ENCODE measurements at places on chromosomes 3 and 15.

DNA sequence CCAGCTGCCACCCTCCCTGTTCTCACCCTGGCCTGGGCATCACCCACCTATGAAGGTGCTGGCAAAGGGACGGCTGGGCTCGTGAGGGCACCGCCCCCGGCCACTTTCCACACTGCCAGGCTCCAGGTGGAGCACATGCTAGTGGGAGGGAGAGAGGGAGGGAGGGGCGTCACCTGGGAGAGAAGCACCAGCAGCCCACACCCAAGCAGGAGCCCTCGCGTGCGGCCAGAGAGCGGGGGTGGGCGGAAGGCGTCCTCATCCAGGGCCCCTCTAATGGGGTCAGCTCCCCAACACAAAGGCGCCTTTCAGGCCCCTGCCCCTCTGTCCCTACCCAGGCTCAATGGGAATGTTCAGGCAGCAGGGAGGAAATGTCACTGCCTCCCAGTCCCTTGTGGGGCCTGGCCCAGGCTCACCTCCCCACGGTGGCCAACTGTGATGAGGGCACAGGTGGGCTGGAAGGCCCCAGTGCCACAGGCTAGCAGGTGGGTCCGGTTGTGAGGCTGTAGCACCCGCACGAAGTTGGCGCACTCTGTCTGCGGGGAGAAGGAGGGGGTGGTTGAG is 3.1 kb downstream of the SEMA3G start:
- no peak for ATAC-seq

DNA sequence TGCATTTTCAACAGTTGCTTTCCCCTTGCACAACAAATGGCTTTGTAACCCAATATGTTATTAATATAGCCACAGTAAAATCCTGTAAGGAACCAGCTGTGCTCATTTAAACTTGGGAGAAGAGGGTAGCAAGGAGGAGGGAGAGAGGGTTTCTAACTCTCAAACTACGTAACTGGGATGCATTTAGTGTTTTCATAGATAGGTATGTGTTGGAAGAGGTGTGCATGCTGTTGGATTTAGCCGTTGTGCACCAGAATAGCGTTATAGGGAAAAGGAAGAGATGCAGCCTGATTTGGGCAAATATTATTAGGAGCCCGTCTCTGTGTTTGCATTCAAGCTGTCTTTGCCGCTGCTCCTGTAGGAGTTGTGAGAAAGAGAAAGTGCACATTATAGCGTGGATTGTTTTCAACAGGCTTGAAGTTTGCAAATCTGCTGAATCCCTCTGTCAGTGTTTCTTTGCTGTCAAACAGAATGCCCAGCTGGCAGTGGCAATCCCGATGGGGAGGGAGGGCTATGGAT is 39.4 kb downstream of the ARPP21 start:
- ATAC-seq = no peak

DNA sequence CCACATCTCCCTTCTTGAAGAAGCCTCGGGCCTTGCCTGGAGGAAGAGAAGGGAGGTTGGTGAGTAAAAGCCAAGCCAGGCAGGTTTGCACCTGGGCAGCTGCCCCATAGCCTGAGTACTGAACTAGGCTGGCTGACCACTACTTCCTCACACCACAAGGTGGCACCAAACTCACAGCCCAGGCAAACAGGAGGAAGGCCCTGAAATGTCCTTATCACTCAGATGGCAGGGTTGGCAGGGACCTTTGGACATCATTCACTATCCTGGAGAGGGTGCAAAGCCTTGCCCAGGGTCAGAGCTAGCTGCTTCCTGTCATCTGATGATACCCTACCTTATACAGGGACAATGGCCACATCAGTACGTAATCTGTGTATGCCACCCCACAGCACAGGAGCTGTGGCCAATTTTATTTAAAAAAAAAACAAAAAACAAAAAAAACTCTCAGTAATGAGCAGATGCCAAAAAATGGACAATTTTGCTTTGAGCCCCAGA is 2.2 kb upstream of the GRAMD2A start:
- peak; percentile 47 for ATAC-seq

DNA sequence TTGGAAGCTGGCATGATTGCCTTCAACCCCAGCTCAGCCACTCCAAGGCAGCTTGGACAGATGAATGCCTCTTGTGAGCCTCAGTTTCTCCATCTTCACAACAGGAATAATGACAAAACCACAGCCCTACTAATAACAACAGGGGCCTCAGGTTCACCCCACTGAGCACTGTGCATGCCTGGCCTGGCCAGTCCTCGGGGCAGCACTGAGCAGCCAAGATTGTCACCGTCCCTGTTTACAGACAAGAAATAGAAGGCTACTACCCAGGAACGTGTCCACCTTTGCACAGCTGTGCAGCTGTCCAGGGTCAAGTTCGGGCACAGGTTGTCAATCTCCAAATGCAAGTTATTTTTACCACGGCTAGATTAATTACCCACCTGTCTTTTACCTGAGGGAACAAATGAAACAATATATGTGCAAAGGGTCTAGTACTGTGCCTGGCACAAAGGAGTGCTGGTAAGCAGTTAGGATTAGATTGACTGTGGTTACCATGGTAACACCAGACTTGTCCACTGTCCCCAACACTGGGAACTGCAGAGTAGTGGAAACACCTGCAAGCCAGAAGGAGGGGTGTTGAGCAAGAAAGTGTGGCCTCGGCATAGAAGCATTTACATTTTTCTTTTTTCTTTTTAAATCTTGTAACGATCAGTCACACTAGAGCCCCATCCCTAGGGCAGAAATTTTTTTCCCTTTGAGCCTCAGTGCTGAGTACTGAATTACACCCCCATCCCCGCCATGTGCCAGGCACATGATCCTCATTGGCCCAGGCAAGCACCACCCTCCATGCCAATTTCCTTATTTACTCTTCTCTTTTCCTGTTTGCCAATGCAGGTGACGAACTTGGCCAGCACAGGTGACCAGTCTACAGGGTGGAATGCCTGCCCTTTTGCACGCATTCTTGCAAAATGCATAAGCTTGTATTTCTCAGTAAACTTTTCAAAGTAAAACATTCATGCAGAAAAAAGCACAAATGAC is 66.3 kb upstream of the SLC6A6 start:
- ATAC-seq = no peak

- peak; percentile 15 for ATAC-seq
Observed at GRCh38 chr3:72446218-72447058, 401.8 kb downstream of the SHQ1 start.

- no peak for ATAC-seq
Observed at GRCh38 chr3:4334548-4334947, 31.4 kb downstream of the SETMAR start.

- no peak for ATAC-seq
Observed at GRCh38 chr15:25864966-25865365, 1.8 kb upstream of the ATP10A start.

- ATAC-seq = no peak
Observed at GRCh38 chr3:146449076-146449475, 20.3 kb downstream of the PLSCR2 start.

DNA sequence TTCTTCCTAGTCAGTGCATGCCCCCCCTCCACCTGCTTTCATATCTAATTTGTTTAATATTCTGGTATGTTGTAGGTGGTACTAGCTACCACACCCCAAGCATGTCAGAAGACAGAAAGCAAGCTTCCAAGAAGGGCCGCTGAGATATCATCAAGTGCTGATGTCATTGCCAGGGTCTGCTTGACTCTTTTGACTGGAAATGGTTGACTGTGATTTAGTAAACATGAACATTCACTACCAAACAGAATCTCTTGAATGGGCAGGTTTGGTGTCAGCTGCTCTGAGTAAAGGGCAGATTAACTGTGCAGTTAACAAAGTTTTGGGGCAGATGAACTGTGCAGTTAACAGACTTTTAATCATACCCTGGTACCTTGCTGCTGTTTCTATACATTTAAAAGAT is 244.2 kb upstream of the SATB1 start:
- ATAC-seq = peak; percentile 82

GRCh38 chr3:140384028-140384771 is 293.7 kb upstream of the TRIM42 start:
- no peak for ATAC-seq

GRCh38 chr3:131690800-131691199 is 188.0 kb upstream of the MRPL3 start:
- ATAC-seq = no peak

DNA sequence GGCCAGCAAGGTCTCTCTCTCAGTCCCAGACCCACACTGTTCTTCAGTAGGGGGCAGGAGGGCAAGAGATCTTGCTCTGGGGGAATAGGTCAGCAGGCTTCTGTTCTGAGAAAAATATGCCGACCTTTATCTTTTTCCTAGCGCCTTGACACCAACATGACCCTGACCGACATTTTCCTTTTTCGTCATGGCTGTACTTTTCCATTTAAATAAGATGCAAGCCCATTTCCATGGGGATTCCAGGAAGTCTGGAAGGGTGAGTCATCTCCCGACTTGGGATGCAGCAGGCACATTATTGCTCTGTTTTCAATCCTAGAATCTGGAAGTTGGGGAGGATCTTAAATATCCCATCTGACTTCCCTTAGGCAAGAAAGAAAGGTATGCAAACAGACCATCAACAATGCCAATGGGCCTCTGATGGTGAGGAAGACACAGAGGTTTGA is 261.5 kb upstream of the LRTM1 start:
- ATAC-seq = no peak

DNA sequence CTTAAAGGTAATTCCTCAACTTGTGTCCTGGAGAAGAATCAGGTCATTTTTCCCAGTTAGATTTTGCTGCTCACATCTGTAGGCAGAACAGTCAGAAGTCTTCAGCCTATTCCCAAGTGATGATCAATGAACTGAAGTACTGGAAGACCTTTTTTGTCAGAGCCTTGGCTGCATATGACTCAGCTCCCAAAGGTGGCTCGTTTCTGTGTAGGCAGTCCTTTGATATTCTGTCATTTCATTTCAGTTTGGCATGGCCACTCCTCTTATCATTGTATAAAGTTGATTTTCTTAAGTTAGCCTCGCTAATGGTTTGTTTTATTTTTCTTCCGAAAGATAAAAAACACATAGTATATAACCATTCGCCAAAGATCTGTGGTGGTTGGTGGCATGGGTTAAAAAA is 90.7 kb downstream of the KLHL25 start:
- ATAC-seq = peak; percentile 45

DNA sequence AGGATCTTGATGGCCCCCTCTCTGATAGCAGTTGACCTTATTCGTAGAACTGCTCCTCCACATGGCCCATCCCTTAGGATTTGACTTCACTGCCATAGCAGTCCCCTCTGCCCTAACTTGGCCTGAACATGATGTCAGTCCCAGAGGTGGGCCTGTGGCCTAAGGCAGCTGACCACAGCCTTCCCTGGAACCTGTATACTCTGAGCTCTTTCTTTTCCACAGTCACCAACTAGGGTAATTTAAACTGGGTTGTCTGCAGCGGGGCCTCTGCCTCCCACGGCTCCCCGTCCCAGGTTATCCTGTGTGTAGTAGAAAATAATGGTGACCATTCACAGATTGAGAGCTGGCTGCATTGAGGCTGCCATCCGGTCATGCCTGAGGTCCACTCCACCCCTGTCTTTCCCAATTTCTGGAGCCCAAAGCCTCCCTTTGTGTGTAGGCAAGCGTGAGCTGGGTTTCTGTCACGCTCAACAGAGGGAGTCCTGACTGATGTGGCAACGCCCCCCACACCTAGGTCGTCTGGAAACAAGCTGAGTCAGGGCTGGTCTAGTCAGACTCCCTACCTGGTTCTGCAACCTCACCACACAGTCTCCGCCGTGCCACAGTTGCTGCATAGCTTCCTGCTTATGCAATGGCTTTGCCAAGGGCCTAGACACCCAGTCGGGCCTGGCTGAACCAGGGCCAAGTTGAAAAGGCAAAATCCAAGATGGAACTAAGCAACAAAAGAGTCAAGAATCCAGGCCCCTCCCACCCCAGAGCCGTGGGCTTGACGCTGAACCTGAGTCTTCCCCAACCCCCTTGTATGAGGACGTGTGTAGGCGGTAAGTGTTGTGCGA is 284.5 kb downstream of the XXYLT1 start:
- ATAC-seq = peak; percentile 44

GRCh38 chr15:71083349-71083748 is 31.9 kb upstream of the THSD4 start:
- ATAC-seq = no peak

- no peak for ATAC-seq
Observed at GRCh38 chr15:90046911-90047392, 45.8 kb downstream of the ZNF710 start.

- no peak for ATAC-seq
Observed at GRCh38 chr3:158486200-158486599, 84.8 kb upstream of the MLF1 start.

- ATAC-seq = no peak
Observed at GRCh38 chr3:169242708-169243513, 420.6 kb downstream of the MECOM start.

DNA sequence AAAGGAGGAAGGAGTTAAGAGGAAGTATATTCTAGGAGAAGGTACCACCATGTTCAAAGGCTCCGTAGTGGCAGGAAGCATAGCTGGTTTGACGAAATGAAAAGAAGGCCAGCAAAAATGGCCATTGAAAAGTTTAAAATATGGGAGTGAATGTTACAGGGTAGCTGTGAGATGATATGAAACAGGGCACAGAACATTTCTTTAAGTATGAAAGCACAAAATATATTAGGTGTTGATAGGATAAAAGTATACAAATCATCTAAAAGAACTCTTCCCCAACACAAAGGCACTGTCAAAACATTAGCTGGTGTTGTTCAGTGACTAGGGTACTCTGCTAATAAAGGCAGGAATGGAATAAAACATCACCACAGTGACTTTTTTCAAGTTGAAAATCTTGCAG is 216.2 kb downstream of the LRRN1 start:
- no peak for ATAC-seq

DNA sequence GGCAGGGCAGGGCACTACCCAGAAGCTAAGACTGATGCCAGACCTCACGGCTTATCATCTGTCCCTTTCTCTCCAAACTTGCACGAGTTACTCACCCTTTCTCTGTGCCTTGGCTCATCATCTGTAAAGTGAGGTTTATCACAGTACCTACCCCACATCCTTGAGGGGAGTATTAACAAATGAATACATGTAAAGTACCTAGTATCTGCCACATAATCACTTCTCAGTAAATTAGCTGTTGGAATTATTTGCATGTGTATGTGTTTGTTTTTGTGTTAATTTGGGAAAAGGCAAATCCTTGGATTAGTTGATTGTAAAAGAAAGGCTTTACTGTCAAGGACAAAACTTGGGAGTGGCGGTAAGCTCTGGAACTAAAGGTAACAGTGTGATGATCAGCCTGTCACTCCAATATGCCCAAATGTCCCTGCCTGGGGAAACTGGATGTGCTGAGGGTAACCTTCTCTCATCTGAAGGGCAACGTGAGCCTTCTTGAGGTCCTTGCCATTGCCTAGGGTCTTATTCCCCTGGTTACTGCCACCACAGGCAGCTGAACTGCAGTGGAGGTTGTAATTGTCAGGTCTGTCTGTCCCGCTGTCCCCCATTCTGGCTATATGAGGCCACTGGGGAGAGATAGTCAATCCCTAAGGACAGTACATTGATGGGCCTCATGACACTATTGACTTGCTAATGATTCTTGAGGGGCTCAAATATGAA is 269.4 kb downstream of the CLSTN2 start:
- ATAC-seq = no peak

All from activated T-helper 17 cell treated with anti-CD3 and anti-CD28 coated beads, Interleukin-2, amount 50 U/mL, for 72 hours (primary cell).